ENCODE measurements at places on chromosomes 6 and 20.

- no peak for DNase-seq
Observed at GRCh38 chr20:4916971-4917881, 84.1 kb downstream of the SLC23A2 start.

GRCh38 chr6:113381959-113382358 lies 475.2 kb upstream of the MARCKS start:
- DNase-seq: no peak

- DNase-seq: no peak
Observed at GRCh38 chr20:20593447-20594170, 118.8 kb downstream of the RALGAPA2 start.

- DNase-seq: no peak
Observed at GRCh38 chr6:6748001-6748400, 159.5 kb downstream of the LY86 start.

DNA sequence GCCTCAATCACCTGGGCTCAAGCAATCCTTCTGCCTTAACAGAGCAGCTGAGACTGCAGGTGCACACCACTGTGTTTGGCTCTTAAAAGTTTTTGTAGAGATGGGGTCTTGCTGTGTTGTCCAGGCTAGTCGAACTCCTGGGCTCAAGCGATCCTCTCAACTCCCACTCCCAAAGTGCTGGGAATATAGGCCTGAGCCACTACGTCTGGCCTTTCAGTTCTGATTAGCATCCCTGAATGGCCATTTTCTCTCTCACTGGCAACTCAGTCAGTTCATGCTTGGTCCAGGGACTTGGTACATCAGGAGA lies 28.5 kb downstream of the DNMT3B start:
- no peak for DNase-seq

DNA sequence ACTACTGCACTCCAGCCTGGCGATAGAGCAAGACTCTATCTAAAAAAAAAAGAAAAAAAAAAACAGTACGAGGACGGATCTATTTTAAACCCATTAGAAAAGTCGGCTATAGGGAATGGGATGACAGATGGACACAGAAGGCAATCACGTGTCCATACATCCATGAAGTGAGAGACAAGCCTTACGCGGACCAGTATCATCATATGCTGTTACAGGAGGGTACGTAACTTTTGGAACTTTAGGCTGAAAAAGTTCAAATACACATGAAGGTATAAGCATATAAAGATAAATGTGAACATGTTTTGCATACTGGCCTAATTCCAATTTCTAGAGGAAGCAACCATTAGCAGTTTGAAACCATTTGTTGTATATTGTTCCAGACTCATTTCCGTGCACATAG lies 109.8 kb upstream of the EXOC2 start:
- DNase-seq: no peak

DNA sequence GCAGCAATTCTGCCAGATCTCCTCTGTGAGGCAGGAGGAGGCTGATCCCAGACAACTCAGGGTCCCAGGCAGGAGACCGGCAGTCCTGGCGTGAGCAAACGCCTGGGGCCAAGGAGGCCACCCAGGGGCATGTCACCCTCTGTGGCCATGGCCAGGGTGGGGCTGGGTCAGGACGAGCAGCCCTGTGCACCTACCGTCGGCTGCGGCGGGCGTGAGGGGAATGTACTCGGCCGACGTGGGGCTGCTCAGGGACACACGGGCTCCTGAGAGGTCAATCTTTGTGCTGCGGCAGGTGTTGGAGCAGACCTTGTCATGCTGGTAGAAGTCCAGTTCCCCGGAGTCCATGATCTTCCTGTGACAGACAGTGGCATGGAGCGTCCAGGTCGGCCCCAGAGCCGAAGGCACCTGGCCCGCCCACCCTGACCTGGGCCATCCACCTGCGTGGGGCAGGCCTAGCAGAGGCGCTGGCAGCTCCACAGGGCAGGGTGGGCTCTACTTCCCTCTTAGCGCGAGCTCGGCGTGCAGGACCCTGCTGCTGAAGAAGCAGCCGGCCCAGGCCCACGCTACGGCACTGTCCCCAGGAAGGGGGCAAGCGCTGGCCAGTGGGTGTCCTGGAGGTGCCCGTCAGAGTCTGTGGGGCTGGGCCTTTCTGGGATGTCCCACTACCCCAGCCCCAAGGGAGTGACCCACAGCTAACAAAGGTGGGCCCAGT lies 21.5 kb upstream of the HELZ2 start:
- no peak for DNase-seq

GRCh38 chr20:33883164-33883563 lies 72.0 kb downstream of the CHMP4B start:
- DNase-seq: no peak

- no peak for DNase-seq
Observed at GRCh38 chr6:144886682-144887081, 601.5 kb downstream of the UTRN start.

DNA sequence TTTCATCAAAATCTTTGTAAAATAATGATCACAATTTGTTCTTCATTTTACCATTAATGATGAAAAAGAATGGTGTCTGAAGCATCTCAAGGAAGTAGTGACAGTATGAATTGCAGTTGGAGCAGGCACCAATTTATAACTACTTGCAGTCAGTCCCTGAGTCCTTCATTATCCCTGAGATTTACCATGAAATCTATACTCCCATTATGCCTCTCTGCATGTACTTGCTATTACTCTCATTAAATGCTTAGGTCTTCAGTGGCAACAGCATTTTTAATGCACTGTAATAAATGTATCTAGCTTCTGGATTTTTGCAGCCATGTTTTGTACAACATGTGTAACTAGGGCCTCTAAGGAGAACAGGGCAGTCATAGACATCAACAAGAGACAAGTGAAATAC lies 708.8 kb downstream of the EYS start:
- DNase-seq: no peak

- DNase-seq: no peak
Observed at GRCh38 chr6:73017476-73017875, 207.8 kb downstream of the KHDC1L start.

- no peak for DNase-seq
Observed at GRCh38 chr6:5833120-5833519, 173.6 kb downstream of the NRN1 start.

DNA sequence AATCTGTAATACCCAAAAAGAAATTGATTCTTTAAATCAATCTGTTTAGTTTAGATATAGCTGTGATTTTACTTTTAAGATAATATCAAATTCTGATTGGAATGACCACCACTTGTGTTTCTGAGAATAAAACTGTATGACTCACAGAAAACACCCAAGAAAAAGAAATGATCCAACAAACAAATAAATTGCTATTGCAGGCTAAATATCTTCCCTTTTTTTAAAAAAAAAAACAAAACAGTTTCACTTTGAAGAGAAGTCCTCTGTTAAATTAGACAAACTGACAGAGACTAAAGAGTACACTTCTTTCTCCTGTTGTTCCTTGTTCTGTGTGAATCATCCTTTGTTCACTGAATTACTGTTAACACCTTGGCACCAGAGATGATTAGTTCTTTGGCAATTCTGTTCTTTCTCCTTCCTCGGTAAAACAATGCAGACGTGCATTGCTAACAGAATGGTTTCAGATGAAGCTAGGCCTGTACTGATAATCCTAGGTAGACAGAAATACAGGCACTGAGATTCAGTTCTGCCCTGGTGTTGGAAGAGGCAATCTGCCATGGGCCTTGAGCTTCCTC lies 895.2 kb upstream of the CITED2 start:
- DNase-seq: no peak
